Stimulated activated CD8-positive, alpha-beta memory T cell treated with anti-CD3 and anti-CD28 coated beads, Interleukin-2, amount 100 ng/mL, for 1 hour (primary cell): ENCODE measurements at places on chromosomes 5 and 9.

GRCh38 chr5:180284149-180284548 lies 7.7 kb downstream of the MAPK9 start:
- no peak for DNase-seq

DNA sequence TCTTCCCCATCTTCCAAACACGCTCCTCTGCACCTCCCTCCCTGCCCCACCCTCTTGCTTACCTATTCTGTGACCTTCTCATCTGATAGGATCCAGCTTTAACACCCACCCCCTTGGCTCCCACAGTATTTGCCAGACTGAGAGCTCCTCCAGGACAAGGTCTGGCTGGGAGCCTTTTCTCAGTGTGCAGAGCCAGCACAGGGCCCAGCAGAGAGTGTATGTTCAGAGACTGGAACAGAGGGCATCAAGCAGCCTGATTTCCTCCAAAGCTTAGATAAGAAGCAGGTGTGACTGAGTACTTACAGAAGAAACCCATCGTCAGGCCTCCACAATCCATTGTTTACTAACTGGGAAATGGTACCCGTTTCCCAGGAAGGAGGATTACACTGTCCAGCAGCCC lies 26.6 kb downstream of the LHX6 start:
- no peak for DNase-seq

DNA sequence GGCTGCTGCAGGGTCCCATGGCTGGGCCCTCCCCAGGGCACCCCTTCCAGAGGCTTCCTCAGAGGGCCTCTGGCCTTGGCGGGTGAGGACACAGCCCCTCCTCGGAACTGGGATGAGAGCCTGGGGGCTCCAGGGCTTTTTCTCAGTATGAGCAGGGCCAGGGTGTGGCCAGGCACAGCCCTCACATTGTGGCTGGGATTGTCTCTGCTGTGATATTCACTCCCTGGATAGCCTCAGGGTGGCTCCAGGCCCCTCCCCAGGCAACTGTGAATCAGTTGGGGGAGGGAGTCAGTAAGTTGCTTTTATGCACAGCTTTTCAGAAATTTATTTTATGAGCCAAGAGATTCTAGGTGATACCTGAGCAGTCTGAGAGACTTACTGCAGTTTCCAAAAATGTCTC lies 135.7 kb downstream of the CACNA1B start:
- DNase-seq = no peak

GRCh38 chr9:72937545-72937944 lies 15.3 kb downstream of the ALDH1A1 start:
- DNase-seq = no peak

- no peak for DNase-seq
Observed at GRCh38 chr5:172902497-172903472, 56.4 kb upstream of the RPL26L1 start.

- DNase-seq = no peak
Observed at GRCh38 chr5:66164044-66164790, 20.1 kb downstream of the SREK1 start.

- DNase-seq = no peak
Observed at GRCh38 chr9:1880038-1880565, 135.0 kb upstream of the SMARCA2 start.

DNA sequence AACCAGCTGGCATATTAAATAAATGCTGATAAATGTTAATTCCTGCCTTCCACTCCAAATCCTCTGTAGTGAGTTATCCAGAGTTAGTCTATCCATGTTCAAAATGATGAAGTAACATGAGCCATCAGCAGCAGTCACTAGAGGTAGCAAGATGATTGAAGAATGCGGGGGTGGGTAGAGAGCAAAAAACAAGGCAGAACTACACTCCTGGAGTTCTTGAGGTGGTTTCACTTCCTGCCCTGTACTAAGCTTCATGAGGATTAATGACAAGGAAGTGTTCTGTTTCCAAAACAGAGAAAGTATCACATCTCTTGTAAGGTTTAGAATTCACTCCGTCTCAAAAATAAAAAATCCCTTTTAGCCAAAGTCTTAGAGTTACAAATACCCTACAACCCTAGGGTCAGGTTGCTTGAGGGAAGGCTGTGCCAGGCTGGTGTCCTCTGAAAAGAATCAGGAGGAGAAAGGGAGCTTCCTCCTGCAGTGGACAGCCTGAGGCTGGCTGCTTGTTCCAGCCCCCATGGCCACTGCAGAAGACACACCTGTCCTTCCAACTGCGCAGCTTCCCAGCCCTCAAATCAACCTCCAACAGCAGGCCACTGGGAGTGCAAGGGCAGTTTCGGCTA lies 180.2 kb downstream of the DENND1A start:
- DNase-seq = no peak

DNA sequence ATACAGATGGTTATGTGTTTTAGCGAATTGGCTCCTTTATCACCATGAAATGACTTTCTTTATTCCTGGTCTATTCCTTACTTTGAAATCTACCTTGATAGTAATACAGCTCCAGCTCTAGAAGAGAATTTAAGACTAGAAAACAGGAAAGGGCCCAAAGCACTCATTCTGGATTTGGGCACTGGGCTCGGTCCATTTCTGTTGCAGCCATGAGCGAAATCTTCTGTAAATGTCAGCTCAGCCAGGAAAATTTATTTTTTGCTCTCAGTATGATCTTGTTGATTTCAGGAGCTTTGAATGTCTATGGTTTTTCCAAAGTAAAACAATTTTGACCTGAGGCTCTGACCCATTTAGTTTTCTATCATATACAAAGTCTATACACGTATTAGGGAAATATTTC lies 104.1 kb downstream of the DIRAS2 start:
- DNase-seq = no peak

DNA sequence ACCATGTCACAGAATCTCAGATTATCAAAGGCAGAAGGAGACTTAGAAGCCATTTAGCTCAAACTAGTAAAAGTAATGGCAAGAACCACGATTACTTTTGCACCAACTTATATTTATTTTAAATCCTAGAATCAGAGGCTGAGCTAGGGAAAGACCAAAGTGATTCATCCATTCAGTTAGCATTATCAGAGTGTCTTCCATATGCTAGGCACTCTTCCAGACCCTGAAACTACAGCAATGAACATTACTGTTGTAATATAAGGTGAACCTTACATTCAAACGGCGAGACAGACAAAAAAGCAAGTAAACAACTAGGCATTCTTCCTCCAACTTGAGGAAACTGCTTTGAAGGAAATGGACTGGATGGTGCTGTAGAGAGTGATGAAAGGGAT lies 7.9 kb downstream of the PDE6A start:
- DNase-seq = no peak

DNA sequence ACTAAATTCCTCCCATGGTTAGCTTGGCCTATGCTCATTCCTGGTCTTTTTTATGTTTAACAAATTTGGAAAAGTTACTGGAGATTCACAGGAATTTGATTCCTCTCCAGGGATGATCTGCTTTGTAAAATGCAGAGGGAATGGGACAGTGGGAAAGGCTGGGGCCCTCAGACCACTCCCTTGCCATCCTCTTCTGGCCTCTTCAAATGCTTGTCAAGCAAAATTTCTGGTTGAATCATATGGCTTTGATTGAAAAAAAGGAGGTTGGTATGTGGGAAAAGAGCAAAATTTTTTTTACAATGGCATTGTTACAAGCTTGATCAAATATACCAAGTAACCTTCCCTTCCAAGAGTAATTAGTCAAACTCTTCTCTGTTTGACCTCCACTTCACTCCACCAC lies 225.1 kb downstream of the PIK3R1 start:
- no peak for DNase-seq

DNA sequence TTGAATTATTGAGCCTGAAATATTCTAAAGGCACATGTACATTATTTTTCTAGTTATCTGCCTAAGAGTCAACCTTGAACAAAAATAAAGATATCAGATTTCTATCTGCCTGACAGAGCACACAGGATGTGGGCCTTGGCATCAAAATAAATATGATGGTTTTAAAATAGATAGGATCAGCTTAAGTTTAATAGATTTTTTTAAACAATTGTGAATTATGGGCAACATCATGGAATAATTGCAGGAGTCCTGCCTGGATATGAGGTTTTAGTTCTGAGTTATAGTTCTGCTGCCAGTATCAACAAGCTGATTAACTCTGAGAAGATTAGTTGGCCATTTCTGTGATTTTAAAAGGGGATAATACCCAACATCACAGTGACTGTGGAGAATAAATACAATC lies 107.0 kb upstream of the PCA3 start:
- no peak for DNase-seq
